KBM-7 (cell line): ENCODE measurements at places on chromosomes 16 and 17.

DNA sequence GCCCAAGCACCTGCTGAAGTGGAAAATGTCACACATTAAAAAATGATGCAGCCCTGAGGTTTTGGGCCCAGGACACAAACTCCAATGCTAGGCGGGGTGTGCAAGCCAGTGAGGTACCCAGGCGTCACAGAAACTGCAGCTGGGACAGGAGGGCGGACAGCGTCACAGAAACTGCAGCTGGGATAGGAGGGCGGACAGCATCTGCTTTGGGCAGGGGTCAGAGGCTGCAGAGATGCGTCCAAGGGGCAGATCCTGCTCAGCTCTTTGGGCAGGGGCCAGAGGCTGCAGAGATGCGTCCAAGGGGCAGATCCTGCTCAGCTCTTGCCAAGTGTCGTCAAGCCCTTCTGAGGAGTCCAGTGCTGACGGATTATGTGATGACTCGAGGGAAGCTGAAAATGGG, 43.9 kb upstream of the RCVRN start:
- DNase-seq: no peak

GRCh38 chr17:82314727-82315605, 2.4 kb downstream of the CD7 start:
- DNase-seq: no peak

DNA sequence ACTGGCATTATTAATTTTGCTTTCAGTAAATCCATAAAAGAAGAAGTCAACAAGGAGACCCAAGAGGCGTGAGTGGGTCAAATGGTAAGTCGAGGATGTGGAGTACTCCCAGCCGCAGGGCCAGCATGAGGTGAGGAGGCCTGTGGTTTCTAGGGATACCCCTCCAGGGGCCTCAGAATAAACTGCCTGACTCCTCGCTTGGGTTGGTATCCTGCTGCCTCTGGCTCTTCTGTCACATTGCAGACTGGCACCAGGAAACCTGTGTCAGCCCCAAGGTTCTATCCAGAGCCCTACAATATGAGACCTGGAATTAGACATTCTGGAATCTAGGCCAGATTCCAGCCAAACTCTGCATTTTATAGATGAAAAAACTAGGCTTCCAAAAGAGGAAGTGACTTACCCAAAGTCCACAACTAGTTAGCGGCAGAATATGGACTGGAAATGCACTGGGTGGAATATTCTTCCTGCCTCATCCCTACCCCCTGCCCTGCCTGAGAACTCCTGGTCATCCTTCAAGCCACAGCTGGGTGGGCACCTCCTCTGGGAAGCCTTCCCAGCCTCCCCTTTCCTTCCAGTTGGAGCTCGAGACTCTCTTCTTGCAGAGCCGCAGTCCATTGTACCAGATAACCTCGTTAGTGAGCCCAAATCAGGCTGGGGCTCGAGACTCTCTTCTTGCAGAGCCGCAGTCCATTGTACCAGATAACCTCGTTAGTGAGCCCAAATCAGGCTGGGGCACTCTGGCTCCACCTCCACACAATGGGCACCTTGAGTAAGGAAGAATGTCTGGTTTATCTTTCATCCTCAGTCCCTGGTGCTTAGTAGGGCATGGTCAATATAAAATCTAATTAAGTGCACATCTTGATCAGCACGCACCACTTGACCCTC, 22.6 kb downstream of the C17orf67 start:
- DNase-seq: peak; percentile 51

GRCh38 chr17:66423056-66423955, 120.9 kb downstream of the PRKCA start:
- no peak for DNase-seq

- no peak for DNase-seq
Observed at GRCh38 chr17:77002103-77003045, 134.2 kb downstream of the MGAT5B start.

DNA sequence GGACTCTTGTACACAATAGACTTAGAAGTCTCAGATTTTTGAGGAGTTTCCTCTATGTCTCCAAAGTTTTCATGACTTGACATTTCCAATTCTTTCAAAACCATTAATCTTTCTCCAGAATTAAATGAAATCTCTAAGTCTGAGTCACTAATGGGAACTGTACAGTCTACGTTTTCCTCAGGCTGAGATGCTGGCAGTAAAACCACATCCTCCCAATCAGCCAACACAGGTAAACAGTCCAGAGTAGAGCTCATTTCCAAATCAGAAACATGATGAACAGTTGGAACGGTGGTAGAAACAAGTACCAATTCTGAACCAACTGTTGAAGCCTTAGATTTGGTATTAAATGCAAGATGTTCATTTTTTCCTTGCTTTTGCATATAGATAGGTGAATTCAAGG, 7.9 kb downstream of the ERI2 start:
- DNase-seq: no peak

- no peak for DNase-seq
Observed at GRCh38 chr16:73707863-73708262, 588.8 kb upstream of the PSMD7 start.

DNA sequence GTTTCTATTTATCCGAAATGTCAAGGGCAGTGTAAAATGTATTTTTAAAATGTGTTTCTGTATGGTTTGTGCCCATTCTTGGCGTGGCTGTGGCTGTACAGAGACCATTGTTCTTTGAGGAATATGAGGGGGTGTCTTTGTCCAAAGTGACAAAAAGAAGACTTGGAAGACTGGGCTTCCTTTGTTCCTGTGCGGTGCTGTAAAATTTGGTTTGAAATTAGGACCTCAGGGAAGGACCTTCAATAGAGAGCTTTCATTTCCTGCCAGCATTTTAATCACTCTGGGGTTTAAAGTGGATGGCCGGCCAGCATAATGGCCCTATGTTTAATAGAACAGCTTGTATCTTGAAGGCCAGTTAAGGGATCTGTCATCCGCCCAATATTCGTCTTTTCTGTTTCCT, 190.1 kb upstream of the TBX2 start:
- DNase-seq: no peak

GRCh38 chr17:80970044-80970761, 21.4 kb upstream of the CHMP6 start:
- peak; percentile 37 for DNase-seq

DNA sequence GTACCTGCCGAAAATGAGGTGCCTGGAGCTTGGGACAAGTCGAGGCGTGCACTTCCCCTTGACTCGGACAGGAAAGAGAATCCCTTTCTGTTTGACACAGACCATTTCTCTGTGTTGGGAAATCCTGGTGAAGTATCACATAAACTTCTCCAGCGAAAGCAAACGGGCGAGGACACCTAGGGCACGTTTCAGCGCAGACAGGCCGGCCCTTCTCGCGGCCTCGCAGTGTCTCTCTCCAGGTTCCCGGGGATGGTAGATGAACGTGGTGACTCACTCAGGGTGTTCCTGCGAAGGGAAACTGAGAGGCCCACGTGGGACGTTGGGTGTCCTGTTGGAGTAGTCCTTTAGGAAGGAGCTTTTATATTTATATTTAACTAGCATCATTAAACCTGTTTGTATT, 36.3 kb upstream of the ZNF750 start:
- DNase-seq: no peak
